ENCODE measurements at places on chromosomes 6 and 20.

DNA sequence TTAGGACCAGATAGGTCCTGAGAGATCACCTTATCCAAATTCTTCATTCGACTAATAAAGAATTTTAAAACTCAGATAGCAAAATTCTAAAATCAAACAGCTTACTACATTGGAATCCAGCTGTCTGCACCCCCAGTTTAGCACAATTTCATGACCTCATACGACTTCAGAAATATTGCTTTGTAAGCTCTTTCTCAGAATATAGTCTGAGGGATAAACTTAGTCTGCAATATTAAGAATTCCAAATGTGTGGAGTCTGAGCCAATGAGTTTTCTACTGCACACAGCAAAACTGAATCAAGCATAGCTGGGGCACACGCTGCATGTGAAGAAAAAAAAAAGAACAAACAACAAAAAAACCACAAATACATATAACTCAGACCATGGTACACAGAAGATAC lies 541.6 kb upstream of the CHD6 start:
- no peak for DNase-seq

DNA sequence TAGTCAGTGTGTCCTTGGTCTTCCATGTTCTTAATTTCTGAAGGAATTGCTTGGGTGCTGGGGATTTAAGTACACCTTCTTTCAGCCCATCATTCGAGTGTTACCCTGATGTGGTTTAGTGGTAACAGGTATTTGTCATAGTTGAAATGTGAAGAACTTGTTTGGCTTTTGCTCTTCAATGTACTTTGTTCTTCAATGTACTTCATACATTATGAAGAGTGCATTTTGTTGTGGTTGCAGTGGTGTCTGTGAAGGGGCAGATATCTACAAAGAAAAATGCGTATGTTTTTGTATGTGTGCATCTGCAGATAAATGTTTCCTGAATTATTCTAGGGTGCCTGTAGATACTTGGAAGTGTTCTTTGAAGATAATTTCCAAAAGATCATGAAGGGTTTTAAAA lies 111.2 kb upstream of the SUPT3H start:
- DNase-seq = no peak

DNA sequence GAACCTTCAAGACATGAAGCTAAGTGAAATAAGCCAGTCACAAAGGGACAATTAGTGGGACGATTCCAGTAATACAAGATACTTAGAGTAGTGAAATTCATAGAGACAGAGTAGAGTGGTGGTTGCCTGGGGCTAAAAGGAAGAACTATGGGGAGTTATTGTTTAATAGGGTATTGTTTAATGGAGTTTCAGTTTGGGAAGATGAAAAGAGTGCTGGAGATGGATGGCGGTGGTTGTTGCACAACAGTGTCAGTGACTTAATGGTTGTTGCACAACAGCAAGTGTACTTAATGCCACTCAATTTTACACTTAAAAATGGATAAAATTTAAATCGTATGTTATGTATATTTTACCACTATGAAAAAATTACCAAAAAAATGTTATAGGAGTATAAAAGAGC lies 209.7 kb upstream of the TENT5A start:
- no peak for DNase-seq

GRCh38 chr6:117616391-117617209 lies 14.3 kb upstream of the GOPC start:
- peak; percentile 18 for DNase-seq

- no peak for DNase-seq
These were observed 1.4 kb upstream of the STX11 start for GRCh38 chr6:144148886-144149285.

DNA sequence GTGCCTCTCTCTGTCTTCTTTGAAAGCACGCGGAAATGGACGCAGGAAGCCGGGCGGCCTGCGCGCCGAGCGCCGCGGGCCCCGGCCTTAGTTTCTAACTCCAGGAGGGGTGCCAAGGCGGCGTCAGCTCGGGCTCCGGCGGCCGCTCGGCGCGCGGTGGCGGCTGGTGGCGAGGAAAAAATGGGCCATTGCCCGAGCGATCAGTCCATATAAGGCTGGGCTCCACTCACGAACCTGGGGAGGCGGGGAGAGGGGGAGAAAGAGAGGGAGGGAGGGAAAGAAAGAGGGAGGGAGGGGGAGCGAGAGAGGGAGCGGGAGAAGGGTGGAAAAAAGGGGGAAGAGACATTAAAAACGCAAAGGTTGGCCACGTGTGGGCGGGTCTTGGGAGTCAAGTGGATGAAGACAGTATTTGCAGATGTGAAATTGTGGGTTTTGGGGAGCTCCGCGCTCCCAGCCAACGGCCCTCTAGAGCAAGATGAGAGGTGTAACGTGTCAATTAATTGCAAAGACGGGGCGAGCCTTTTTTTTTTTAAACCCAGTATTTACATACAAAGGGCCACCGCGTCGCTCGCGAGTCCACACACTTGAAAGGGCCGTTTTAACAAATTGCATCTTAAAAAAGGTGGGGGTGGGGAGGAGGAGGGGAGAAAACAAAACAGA lies at the start of gene NKX2-2:
Gene NKX2-2 (minus strand): TSS at position 184 of the 660 bp plus-strand sequence. CDS start 395 bp downstream, outside the sequence.
- no peak for DNase-seq

DNA sequence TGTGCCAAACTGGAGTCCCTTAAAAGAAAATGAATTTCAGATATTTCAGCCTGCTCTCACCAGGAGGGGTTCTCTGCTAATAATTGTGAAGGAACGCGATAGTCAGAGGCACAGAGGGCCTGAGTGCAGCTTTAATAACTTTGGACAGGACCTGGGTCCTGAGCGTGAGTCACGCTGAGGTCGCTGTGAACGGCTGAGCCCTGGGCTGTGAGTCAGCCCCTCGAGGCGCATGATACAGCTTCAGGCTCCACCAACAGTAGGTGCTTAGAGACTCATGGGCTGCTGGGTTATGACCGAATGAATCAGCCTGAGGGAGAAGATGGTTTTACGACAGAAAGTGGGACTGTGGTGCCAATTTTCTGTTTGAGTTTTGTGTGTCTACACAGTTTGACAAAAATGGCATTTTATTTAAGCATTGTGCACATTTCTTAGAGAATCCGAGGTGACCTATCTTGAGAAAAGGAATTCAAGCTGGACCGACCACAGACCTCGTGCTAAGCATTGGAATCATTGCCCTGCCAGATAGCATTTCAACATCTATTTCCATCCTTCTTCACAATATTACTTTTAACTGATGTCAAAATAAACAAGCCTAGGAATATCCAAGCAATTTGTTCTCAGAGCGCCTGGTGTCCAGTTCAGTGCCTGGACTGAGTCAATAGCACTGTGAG lies 183.0 kb downstream of the THBS2 start:
- DNase-seq = no peak

DNA sequence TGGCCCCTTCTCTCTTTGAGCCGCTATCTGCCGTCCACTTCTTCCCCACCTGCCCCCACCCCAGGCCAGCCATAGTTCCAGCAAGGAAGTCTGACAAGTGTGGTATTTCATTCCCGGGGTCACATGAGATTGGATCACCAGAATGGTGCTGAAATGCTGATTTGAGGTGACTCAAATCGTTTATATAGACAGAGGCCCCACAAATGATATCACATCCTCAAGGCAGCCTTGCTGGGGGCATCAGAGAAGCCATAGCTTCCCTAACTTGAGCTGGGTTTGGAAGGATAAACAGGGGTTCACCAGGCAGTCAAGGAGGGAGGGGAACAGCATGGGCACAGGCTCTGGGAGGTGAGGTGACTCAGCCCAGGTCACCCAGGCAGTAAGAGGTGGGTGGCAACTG lies 9.9 kb downstream of the SDCBP2 start:
- DNase-seq = no peak
